ENCODE measurements at places on chromosomes 6 and 20.

DNA sequence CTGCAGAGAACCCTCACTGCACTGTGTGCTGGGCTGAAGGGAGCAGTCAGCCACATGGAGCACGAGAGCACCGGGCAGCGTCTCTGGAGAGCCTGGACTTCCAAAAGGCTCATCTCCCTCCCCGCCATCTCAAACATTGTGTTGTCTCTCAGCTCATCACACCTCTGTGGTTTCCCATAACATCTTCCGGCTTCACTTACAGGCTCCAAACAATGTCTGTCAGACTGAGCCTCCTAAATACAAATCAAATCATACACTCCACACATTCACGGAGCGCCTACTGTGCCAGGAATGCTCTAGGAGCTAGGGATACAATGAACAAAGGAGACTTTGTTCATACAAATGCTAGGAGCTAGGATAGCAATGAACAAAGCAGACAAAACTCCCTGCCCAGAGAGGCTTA lies 398.0 kb downstream of the RNGTT start:
- no peak for DNase-seq

DNA sequence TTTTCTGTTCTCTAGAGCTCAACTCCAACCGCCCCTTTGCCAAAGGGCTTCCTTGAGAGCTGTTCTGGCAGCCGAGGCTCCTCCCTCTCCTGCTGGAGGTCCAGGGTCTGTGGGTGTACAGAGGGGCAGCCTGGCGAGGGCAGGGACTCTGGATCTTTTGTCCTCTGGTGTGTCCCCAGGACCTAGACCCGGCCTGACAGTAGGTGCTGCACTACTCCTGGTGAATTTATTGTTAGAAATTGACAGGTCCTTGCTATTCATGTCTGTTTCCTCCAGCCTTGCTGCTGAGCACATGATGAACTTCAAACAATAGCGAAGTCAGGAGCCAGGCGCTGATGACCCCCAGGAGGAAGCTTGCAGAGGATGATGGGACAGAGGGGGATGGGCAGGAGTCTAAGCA lies 234.7 kb upstream of the SULF2 start:
- no peak for DNase-seq

- no peak for DNase-seq
These were observed 41.0 kb downstream of the ZMYND8 start for GRCh38 chr20:47315339-47316056.

- DNase-seq = no peak
These were observed 99.4 kb downstream of the ASXL1 start for GRCh38 chr20:32457479-32457986.

GRCh38 chr6:118574051-118574865 lies 26.2 kb downstream of the PLN start:
- DNase-seq = no peak
